Mesenchymal stem cell (in vitro differentiated cells and primary cell): ENCODE measurements at places on chromosomes 2 and 18.

DNA sequence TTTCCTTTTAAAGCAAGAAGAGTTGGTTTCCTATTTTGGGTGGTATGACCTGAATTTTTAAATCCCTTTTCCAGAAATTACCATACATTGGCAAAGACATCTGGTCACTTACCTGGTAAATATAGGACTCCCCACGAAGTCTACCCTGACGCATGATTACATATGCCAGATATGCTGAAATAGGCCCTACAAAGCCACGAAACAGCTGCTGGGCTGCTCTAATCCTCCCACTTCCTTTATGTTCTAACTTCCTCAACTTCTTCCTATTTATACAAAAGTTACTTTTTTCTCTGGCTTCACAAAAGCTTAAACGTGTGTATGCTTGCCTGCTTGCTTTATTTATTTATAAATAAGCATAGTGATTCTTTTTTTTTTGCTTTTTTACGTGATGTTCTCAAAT is 186.0 kb upstream of the EPHA4 start:
- no peaks in the 10 kb centered on the region for H3K36me3 ChIP-seq
- H3K4me3 ChIP-seq = no peak overlapping the region
- H3K27me3 ChIP-seq = no peaks in the 10 kb centered on the region

- no peak for DNase-seq
- H3K4me1 ChIP-seq = peaks cover 10% of the 10 kb centered on the region
- no peak overlapping the region for H3K4me3 ChIP-seq
- H3K27ac ChIP-seq = no peak overlapping the region
- no peaks in the 10 kb centered on the region for H3K27me3 ChIP-seq
These were observed 35.2 kb downstream of the UXS1 start for GRCh38 chr2:106158871-106159270.

DNA sequence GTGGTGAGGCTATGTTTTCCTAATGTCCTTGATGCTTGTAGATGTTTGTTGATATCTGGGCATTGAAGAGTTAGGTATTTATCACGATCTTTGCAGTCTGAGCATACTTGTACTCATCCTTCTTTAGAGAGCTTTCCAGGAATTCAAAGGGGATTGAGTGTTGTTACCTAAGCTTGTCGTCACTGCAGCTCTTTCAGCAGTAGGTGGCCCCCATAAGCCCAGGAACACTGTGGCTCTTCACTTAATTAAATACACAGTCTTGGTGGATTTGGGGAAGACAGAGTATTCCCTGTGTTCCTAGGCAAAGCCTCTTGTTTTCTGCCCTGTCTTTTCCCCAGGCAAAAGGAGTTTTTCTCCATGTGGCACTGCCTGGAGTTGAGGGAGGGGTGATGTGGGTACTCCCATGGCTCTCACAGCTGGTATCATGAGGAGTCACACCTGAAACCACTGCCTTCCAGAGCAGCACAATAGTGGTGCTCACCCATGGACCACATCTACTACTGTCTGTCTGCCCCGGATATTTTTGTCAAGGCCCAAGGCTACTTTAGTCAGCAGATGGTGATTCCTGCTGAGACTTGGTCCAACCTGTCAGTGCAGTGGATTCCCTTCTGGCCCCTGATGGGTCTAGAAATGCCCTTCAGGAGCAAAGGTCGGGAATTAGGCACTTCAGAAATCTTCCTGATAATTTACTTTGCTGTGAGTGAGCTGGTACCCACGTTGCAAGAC is 95.7 kb downstream of the GALNT13 start:
- no peaks in the 10 kb centered on the region for H3K27me3 ChIP-seq
- no peaks in the 10 kb centered on the region for H3K36me3 ChIP-seq
- DNase-seq = no peak
- no peak overlapping the region for H3K27ac ChIP-seq

GRCh38 chr2:37669446-37669845 is 2.0 kb downstream of the CDC42EP3 start:
- no peaks in the 10 kb centered on the region for H3K27me3 ChIP-seq
- H3K4me3 ChIP-seq = peak overlapping the region; percentile 96
- peaks cover 7% of the 10 kb centered on the region for H3K4me1 ChIP-seq
- no peak for DNase-seq
- peaks cover 5% of the 10 kb centered on the region for H3K36me3 ChIP-seq

DNA sequence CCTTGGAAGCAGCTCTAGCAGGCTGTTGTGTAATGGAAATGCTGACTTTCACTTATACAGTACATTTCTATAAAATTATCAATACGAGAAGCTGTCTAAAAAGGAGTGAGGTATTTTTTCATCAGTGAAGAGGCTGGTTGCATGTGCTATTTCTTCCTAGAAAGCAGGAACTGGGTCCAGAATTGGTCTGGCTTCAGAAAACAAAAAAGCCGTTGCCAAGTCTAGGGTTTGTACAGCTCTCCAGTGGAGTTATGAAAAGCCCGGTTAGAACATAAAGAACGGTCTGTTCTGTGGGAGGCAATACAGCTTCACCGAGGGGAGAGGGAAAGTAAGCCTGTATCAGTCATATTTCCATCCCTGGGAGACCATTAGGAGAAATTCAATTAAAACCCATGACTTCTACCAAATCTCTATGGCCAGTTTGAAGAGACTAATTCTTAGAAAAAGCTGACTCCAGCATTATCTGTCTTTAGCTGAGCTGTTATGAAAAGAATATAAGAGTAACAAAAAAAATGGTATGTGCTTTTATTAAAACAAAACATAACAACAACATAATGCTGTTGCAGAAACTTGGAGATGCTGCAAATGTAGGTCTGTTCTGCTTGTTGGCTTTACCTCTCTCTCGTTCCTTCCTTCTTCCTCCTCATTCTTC is 217.0 kb downstream of the CMPK2 start:
- DNase-seq = no peak
- no peaks in the 10 kb centered on the region for H3K36me3 ChIP-seq
- no peak overlapping the region for H3K27ac ChIP-seq
- no peaks in the 10 kb centered on the region for H3K4me1 ChIP-seq
- no peak overlapping the region for H3K4me3 ChIP-seq

DNA sequence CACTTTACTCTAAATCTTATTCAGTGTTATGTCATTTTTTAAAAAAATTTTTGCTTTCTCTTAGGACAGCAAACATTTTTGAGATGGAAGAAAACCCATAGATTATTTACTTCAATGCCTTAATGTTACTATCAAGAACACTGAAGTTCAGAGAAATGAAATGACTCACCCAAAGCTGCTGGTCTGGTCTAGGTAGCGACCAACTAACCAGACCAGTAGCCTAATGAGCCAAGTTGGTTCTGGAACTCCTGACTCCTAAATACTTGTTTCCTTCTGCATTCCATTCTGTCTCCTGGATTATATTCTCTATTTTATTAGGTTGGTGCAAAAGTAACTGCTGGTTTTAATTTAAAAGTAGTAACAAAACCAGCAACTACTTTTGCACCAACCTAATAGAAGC is 35.4 kb downstream of the SLC8A1 start:
- no peak overlapping the region for H3K27ac ChIP-seq
- no peaks in the 10 kb centered on the region for H3K36me3 ChIP-seq
- no peaks in the 10 kb centered on the region for H3K4me1 ChIP-seq
- H3K4me3 ChIP-seq = no peak overlapping the region

DNA sequence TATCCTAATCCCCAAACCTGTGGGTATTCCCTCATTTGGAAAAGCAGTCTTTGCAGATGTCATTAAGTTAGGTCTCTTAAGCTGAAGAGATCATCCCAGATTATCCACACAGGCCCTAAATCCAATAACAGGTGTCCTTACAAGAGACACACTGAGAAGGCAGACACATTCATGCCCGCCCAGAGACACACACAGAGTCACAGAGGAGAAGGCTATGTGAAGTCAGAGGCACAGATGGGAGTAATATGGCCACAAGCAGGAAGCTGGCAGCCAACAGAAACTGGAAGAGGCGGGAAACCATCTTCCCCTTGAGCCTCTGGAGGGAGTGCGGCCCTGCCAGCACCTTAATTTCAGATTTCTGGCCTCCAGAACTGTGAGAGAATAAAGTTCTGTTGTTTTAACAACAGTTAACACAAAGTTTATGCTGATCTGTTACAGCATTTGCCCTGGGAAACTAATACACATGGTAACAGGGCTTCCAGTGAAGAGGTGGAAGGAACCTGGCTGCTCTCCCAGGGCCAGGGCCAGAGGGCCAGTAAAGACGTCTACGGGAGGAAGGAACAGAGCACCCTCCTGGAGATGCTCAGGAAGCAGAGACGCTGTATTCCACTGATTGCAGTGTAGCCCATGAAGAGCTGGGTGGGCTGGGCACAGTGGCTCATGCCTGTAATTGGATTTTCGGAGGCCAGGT is 217.5 kb downstream of the GLI2 start:
- no peak for DNase-seq
- H3K4me1 ChIP-seq = peaks cover 56% of the 10 kb centered on the region
- no peaks in the 10 kb centered on the region for H3K27me3 ChIP-seq
- H3K27ac ChIP-seq = peak overlapping the region; percentile 16
- peaks cover 15% of the 10 kb centered on the region for H3K36me3 ChIP-seq

DNA sequence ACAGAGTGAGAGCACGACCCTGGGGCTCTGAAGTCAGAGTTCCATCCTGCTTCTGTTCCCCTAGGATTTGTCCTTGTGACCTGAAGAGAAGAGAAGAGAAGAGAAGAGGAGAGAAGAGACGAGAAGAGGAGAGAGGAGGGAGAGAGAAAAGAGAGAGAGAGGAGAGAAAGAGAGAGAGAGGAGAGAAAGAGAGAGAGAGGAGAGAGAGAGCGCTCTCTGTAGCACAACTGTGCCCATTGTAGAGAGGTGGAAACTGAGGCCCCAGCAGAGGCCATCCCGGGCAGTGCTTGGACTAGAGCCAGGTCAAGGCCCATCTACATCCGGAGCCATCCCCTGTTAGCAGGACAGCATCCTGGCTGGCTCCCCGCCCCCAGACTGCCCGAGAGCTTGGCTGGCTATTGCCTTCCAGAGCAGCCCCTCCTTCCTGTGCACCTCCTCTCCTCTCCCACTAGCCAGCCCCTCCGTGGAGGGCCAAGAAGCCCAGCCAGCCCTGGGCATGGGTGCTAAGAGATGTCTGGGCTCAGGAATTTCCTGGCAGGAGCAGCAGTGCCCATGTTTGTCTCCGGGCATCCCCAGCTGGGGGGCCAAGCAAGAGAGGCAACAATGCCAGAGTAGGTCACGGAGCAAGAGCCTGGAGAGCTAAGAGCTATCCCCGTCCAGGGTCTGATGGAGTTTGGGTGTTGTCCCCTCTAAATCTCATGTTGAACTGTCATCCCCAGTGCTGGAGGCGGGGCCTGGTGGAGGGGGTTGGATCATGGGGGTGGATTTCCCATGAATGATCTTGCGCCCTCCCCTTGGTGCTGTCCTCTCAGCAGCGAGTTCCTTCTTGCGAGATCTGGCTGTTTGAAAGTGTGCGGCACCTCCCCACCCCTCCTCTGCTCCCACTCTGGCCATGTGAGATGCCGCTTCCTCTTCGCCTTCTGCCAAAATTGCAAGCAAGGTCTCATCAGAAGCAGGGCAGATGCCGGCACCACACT is 18.2 kb upstream of the GPR55 start:
- H3K27me3 ChIP-seq = peaks cover 48% of the 10 kb centered on the region
- no peak overlapping the region for H3K4me3 ChIP-seq
- no peak overlapping the region for H3K27ac ChIP-seq
- H3K4me1 ChIP-seq = no peaks in the 10 kb centered on the region
- DNase-seq = no peak

- peaks cover 10% of the 10 kb centered on the region for H3K27me3 ChIP-seq
- DNase-seq = no peak
- H3K36me3 ChIP-seq = no peaks in the 10 kb centered on the region
- H3K4me1 ChIP-seq = no peaks in the 10 kb centered on the region
- H3K27ac ChIP-seq = no peak overlapping the region
- H3K4me3 ChIP-seq = no peak overlapping the region
These were observed 19.0 kb upstream of the CXCR4 start for GRCh38 chr2:136136931-136137330.

- peak overlapping the region; percentile 85 for H3K27ac ChIP-seq
- DNase-seq = peak; percentile 65
- H3K36me3 ChIP-seq = no peaks in the 10 kb centered on the region
These were observed 539 bp upstream of the MOB4 start for GRCh38 chr2:197515315-197515738.

DNA sequence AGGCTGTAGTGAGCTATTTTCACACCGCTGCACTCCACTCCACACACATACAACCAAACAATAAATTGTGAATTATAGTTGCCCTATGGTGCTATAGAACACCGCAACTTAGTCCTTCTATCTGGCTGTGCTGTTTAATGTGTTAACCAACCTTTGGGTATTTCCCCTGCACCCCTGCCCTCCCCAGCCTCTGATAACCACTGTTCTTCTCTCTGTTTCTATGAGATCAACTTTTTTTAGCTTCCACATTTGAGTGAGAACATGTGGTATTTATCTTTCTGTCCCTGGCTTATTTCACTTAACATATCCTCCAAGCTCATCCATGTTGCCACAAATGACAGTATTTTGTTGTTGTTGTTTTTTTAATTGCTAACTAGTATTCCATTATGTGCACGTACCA is 32.5 kb downstream of the TET3 start:
- peaks cover 7% of the 10 kb centered on the region for H3K4me1 ChIP-seq
- H3K27me3 ChIP-seq = no peaks in the 10 kb centered on the region
- H3K4me3 ChIP-seq = no peak overlapping the region
- H3K27ac ChIP-seq = no peak overlapping the region

DNA sequence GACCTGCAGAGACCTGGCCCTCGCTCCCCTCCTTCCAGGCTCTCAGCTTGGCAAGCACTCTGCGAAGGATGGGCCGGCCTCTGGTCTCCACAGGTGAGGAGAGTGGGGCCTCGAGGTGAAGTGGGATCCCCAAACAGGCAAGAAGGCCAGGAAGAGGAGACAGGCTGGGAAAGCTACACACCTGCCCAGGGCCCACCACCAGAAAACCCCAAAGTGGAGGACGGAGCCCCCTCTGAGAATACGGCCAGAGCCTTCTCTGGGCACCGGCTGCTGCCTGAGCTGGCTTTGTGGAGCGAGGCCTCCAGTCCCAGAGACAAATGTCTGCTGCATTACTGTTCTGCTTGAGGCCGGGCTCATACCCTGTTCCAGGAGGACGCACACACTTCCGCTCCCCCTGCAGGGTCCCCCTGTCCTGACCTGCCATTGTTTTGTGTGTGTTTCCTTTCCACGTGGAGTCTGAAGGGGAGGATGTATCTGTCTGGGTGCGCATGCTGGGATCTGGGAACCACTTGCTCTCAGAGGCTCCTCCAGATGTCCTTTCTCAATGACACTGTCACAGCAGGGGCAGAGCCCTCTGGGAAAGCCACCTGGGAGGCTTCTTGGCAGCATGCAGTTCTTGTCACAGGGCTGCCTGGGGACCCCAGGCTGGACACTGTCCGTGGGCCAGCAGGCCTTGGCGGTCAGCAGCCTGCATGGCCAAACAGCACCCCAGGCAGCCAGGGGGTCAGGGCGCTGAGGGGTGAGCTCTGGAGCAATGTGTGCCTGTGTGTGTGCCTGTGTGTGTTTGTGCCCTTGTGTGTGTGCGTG is 20.8 kb downstream of the KCNF1 start:
- peaks cover 35% of the 10 kb centered on the region for H3K4me1 ChIP-seq
- peak; percentile 47 for DNase-seq
- no peaks in the 10 kb centered on the region for H3K36me3 ChIP-seq
- no peak overlapping the region for H3K27ac ChIP-seq

GRCh38 chr2:166560022-166560421 is 66.0 kb upstream of the SCN7A start:
- no peaks in the 10 kb centered on the region for H3K27me3 ChIP-seq
- no peak overlapping the region for H3K27ac ChIP-seq
- H3K36me3 ChIP-seq = no peaks in the 10 kb centered on the region
- no peak for DNase-seq
